CD4-positive, CD25-positive, alpha-beta regulatory T cell (primary cell): ENCODE measurements at places on chromosomes 11 and 22.

GRCh38 chr22:47307822-47308221, 545.4 kb downstream of the TBC1D22A start:
- DNase-seq = no peak

DNA sequence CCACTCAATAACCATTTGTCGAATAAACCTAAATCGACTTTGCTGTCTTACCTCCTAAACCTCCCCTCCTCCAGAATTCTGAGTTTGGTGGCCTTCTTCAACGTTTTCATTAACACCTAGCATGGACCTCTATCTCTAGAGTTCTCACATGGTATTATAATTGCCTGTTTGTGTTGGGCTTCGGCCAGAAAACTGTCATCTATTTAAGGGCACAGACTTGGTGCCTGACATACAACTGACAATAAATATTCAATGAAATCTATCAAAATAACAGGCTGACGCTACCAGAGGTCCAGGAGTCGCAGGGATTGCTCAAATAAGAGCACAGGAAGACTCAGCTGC, 687 bp downstream of the ALKBH8 start:
- no peak for DNase-seq

GRCh38 chr11:11416502-11416901, 63.5 kb upstream of the CSNK2A3 start:
- DNase-seq = no peak

- no peak for DNase-seq
Observed at GRCh38 chr11:86670911-86671310, 1.5 kb downstream of the ME3 start.

GRCh38 chr22:50281957-50282356, 11.8 kb upstream of the MAPK11 start:
- no peak for DNase-seq

DNA sequence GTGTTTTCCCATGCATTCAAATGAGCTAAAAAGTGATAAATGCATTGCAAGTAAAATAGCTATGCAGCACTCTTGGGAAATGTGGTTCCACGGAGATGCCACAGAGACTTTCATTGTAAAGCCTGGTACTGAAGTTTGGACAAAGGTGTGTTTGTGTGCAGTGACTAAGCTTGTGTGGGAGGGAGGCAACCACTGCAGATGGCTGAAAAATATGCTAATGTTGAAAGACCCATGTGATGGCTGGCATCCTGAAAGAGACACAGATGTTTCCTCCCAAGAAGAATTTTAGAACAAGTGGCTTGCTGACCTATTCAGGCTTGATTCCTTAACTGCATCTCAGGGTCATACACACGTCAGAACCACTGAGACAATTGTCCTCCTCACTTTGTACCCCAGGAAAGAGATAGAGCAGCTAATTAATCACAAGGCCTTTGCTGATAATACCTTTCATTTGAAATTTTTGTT, 73.8 kb downstream of the FAM76B start:
- DNase-seq = no peak

DNA sequence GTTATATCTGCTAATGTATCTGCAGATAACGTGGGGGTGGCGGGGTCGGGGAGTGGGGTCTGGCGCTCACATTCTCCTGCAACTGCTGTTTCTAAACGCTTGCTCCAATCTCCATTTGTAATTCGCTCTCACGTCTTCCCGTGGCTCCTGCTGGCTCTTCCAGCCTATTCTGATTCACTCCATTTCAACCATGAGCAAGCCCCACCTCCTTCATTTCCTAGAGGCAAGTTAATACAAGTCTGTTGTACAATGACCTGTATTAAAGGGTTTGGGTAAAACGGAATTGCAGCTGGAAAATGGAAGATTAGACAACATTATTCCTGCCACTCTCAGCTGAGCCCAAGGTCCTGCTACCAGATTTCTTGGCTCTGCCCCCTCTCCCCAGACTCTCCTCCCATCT, 132.3 kb downstream of the CSNK2A3 start:
- DNase-seq = no peak

- no peak for DNase-seq
Observed at GRCh38 chr11:92123540-92123939, 101.1 kb upstream of the FAT3 start.

- no peak for DNase-seq
Observed at GRCh38 chr22:39806109-39806508, 87.5 kb downstream of the ENTHD1 start.

DNA sequence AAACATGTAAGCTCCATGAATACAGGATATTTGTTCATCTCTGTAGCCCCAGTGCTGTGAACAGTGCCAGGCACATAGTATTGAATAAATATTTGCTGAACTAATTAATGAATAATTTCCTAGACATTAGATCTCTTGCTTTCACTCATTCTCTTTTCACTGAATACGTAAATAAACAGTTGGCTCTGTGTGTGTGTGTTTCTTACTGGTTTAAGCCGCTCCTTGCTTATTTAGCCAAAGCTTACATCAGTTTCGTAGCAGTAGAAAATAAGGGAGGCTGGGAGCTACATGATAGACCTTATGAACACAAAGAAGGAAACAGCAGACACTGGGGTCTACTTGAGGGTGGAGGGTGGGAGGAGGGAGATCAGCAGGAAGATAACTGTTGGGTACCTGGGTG, 17.2 kb downstream of the KREMEN1 start:
- DNase-seq = no peak

DNA sequence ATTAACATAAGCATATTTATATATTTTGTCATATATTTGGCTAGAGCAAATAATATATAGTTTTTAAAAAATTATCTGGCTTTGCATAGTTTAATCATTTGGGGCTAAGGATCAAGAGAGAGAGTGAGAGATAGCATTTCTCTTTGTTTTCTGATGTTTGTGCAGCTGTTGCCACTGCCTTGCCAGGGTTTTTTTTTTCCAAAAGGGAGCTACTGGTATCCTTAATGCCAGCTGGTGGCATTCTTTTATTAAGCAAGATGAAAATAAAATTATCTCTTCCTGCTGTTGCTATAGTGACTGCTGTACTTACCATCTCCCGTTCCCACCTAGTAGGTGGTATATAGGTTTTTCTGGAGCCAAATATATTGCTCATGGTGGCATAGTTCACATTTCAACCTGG, 793.3 kb upstream of the ARHGAP42 start:
- DNase-seq = no peak

DNA sequence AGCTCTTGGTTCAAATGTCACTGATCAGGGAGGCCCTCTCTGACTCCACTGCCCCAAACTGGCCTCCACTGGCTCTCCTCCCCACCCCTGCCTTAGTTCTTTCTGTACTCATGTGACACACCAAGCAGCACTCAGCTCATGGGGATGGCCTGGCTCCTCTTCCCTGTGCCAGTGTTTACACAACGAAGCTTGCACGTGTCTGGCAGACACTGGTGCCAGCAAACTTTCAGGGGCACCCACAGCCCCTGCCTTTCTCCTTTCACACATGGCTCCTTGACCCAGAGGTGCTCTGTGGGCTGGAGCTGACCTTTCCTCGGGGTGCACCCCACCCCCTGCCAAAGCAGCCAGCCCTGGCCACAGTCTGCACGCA, 37.6 kb upstream of the PARVG start:
- DNase-seq = no peak

DNA sequence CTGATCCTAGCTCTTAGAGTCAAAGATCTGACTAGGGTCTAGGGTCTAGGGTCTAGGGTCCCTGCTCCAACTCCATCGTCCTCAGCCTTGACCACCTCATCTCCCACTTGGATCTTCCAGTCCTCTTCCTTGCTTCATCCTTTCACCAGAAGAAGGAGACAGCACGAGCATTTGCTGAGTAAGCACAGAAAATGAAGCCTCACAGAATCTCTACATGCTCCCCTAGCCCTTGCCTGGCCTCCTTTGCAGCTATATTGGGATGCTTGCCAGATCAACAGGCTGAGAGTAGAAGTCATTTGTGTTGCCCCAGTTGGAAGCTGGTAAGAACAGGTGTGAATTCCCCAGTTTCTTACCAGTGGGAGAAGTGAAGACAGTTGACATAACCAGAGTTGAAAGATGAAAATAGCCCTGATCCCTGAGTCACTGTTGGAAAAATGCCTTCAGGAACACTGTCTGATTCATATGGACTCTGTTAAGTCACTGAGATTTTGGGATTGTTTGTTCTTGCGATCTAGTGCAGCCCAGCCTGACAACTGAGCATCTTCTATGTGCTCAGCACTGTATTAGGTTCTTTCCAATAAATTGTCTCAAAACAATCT, 552.5 kb downstream of the INSC start:
- DNase-seq = no peak

- no peak for DNase-seq
Observed at GRCh38 chr11:44357711-44358110, 47.8 kb upstream of the ALX4 start.

- DNase-seq = no peak
Observed at GRCh38 chr11:59403546-59403945, 22.7 kb downstream of the OR5A2 start.

DNA sequence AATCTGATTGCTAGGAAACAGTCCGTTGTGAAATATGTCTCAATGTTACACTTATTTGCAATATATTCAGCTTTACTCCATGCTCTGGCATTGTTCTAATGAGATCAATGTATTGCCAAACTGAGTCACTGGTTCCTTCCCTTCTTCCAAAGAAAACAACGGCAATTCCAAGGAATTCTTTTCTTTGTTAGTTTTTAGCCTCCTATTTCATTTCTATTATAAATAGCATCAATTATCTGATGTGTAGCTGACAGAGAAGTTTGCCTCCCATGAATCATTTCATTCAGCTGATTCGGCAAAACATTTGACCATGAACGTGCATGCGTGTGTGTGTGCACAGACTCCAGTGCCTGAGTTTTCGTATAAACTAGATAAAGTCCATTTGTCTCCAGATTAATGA, 346.8 kb downstream of the ETS1 start:
- DNase-seq = no peak

DNA sequence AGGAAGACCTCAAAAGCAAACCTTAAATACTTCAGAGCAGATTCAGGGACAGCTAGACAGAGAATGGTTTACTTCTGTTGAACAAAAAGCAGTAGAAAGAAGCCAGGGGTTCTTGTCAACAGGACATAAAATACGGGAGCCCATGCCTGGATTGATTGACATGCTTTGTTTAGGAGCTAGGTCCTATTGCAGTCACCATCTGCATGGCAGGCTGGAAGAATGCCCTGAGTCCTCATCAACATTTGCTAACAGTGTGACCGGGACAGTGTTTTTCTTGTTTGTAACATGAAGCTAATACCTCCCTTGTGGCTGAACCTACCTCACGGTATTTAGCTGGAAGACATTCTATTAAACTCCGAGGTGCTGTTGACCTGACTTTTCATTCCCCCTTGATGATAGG, 225.4 kb downstream of the NTM start:
- DNase-seq = no peak

DNA sequence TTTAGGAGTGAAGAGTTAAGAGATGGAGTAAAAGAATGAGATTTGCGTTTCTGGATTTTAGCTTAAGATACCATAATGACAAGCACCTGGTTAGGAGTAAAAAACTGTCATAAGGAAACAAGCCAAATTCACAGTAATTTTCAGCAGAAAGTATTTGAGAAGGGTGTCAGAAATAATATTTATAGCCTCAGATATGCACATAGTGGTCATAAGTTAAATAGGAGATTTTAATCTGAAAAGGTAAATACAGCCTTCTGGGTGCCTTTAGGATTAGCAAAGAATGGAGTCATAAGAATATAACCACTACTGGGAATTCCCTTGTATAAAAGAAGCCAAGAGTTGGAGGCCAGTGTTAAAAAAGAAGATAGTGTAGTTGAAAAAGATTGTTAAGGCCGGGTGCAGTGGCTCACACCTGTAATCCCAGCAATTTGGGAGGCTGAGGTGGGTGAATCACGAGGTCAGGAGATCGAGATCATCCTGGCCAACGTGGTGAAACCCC, 160.1 kb downstream of the SWAP70 start:
- no peak for DNase-seq

- no peak for DNase-seq
Observed at GRCh38 chr11:19502691-19503253, 209.9 kb upstream of the NAV2 start.

GRCh38 chr11:924406-925157, 1.1 kb upstream of the AP2A2 start:
- DNase-seq = no peak

GRCh38 chr11:62652161-62653006, 718 bp downstream of the INTS5 start:
- DNase-seq = no peak

GRCh38 chr11:44788536-44789261, 61.9 kb downstream of the TSPAN18 start:
- no peak for DNase-seq

GRCh38 chr11:12362857-12363256, 14.5 kb upstream of the PARVA start:
- DNase-seq = no peak

DNA sequence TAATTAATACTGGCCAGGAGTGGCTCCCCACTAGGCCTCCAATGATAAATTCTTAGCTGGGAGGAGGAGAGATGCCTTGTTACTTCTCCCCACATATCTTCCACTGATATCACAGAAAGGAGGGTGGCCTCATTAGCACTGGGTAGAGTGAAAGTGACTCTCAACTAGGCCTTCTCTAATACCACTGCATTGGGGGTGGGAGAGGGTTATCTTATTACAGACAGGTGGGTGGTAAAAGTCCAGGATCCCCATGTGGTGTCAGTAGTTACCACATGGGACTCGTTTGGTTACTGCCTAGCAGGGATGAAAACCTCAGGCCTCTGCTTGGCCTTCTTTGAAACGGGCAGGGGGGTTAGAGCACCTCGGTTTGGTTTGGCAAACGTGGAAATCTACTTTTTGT, 167.3 kb downstream of the UVRAG start:
- no peak for DNase-seq

GRCh38 chr11:35090125-35090524, 48.8 kb upstream of the CD44 start:
- no peak for DNase-seq

GRCh38 chr11:131712897-131713296, 342.5 kb downstream of the NTM start:
- DNase-seq = no peak

DNA sequence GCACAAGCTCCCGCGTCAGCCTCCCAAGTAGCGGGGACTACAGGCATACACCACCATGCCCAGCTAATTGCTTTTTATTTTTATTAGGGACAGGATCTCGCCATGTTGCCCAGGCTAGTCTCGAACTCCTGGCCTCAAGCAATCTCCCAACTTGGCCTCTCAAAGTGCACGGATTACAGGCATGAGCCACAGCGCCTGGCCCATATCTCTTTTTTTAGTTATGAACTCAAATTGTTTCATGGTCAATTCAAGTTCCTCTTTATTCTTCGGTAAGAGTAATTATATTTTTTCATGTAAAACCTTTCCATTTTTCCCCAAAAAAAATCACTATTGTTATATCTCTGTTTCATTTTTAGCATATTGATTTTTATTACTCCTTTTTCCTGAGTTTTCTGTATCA, 25.5 kb downstream of the FCHSD2 start:
- DNase-seq = no peak

- no peak for DNase-seq
Observed at GRCh38 chr11:122714004-122714403, 58.5 kb downstream of the UBASH3B start.

- DNase-seq = no peak
Observed at GRCh38 chr11:58505849-58506248, 2.1 kb downstream of the OR5B21 start.
